ENCODE measurements at places on chromosomes 4 and X.

DNA sequence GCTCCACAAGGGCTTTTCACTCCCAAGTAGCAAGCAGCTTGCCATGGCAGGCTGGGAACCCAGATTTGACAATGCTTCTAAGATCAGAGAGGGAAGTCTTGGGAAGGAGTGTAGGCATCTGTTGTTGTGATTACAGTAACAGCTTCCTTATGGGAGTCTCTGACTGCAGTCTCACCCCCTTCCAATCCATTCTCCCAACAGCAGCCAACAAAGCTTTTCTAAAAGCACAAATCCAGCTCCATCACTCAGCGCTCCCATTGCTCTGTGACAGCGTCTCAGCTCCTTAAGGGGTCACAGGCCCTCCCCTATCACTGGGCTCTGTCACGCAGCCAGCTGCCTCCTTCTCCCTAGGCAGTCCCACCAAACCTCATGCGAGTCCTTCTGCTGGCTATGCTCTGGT is 7.1 kb downstream of the IGFBP7 start:
- DNase-seq: no peak

DNA sequence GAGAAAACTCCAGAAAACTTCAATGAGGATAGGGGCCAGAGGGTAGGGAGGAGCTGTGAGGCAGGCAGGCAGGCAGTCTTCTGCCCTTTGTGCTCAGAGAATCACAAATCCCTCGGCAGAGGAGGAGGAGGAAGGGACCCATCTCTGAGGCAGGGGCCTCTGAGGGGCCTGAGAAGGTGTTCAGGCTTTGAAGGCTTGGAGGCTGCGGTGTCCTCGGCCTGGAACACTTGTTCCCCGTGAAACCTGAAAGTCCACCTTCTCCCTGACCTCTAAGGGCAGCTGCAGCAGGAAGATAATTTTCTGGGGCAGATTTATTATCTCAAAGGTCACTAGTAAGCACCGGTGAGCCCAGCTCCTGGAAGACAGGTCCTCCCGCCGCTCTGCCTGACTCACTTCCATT is 200.3 kb upstream of the BCOR start:
- DNase-seq: no peak

DNA sequence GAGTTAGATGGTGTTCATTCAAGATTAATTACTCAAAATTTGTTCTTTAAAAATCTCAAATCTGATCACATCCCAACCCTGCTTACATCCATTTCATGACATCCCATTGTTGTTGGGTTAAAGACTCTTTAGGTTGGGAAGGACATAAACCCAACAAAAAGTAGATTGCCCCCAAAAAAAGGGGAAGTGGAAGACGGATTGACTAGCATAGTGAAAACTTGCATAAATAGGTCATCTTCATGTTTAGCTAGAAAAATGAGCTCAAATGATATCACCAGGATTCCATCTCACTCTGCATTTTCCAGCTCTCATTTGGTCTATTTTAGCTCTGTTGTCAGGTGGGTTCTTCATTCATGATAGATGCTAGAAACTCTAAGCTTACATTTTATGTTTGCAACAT is 18.5 kb upstream of the TET2 start:
- DNase-seq: no peak

DNA sequence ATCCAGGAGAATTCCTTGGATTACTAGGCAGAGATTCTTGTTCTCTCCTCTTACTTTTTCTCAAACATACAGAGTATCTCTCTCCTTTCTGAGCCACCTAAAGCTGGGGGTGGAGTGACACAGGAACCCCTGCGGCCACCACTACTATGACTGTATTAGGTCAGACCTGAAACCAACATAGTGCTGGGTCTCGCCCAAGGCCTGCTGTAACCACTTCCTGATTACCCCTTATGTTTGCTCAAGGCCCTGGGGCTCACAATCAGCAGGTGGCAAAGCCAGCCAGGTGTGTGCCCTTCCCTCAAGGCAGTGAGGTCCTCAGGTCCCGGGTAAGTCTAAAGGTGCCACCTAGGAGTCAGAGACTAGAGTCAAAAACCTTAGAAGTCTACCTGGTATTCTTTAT is 166.4 kb downstream of the PARM1 start:
- no peak for DNase-seq

- DNase-seq: no peak
Observed at GRCh38 chr4:123631786-123632692, 235.4 kb downstream of the SPRY1 start.

- DNase-seq: no peak
Observed at GRCh38 chr4:153023692-153024394, 87.7 kb downstream of the FHDC1 start.

DNA sequence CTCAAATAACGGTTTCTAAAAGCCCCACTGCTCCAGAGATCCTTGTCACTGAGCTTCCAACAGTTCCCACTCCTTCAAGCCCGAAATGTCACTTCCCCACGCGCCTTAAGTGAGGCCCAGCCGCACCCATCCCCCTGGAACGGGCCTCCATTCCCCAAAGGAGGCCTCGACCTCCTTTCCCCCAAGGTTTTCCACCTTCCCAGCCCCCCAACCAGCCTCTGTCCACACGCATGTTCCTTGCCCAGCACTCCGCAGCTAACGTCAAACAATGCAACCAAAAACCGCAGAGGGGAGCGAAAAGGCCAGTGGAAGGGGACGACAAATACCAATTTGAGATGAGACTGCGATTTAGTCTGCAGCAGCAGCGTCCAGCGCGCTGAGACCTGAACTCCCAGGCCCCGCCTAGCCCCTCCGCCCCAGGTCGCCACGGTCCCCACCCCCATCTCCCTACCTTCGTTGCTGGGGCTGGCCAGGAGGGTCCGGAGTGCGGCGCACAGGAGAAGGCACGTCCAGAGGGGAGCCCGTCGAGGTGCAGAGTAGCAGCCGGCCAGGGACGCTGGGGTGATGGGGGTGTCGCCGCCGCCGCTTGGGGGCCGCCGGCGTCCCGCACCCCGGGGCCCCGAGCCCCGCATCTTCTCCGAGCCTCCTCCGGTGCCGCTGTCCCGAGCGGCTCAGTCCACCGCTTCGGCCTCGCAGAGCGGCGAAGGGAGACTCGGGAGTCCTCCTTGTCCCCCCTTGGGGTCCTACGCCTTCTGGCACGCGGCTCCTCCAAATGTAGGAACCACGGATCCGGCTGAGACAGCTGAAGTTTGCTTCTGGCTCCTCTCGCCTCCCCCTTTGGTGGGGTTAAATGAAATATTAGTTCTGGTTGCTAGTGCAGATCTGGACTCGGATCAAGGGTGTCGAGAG is 924 bp downstream of the EPHA5 start:
- DNase-seq: no peak

GRCh38 chr4:92600638-92601037 is 296.9 kb downstream of the GRID2 start:
- DNase-seq: no peak

- DNase-seq: no peak
Observed at GRCh38 chrX:147838465-147839131, 73.1 kb upstream of the FMR1 start.

GRCh38 chr4:158094413-158095134 is 78.3 kb downstream of the GASK1B start:
- no peak for DNase-seq

DNA sequence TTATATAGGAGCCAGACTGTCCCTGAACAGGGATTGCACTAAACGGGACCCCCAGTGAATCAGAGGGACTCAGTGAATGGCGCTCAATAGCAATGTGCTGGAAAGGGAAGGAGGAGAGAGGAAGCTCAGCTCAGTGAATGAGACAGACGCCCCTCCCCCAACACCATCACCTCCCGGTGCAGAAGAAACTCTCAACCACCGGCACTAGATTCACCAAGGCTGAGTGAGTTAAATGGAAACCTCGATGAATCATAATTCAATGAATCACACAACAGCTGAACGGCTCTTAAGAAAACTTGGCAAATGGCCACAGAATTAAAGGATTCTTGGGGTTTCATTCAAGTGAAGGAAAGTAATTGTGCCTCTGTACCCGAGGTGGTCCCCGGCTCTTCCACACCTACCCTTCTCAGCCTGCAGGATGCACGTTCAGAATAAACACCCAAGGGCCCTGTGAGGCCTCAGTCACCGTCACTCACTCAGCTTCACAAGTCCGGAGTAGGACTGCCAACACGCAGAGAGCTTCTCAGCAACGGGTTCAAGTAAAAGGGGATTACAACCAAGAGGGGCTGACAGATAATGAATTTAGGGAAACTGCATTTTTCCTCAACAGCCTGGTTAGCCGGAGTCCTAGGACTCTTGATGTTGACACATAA is 29.3 kb downstream of the CRMP1 start:
- DNase-seq: no peak

- DNase-seq: no peak
Observed at GRCh38 chr4:81465406-81466340, 6.0 kb downstream of the RASGEF1B start.

GRCh38 chrX:134688839-134689238 is 30.6 kb upstream of the PLAC1 start:
- no peak for DNase-seq

GRCh38 chr4:105120626-105121025 is 26.1 kb upstream of the TET2 start:
- no peak for DNase-seq

DNA sequence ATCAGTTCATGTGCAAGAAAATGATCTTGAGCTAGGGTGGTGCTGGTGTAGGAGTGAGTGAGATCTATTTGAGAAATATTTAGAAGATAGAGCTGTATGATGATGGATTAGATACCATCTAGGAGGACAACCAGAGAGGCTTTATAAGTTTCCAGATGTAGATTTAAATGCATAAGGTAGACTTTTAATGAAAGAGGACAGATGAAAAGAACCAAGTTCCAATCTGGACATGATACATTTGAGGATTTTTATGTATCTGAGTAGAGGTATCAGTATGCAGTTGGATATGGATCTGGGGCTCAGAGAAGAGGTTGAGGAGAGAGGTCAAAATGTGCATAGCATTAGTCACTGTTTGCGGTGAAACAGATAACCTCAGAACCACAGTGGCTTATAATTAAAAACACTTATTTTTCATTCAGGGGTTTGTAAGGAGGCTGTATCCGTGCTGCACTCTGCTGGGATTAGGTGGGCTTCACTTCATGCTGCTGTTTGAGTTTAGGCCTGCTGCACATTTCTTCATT is 348.7 kb downstream of the BMPR1B start:
- DNase-seq: no peak

- DNase-seq: no peak
Observed at GRCh38 chrX:23503835-23504539, 163.3 kb upstream of the PRDX4 start.

DNA sequence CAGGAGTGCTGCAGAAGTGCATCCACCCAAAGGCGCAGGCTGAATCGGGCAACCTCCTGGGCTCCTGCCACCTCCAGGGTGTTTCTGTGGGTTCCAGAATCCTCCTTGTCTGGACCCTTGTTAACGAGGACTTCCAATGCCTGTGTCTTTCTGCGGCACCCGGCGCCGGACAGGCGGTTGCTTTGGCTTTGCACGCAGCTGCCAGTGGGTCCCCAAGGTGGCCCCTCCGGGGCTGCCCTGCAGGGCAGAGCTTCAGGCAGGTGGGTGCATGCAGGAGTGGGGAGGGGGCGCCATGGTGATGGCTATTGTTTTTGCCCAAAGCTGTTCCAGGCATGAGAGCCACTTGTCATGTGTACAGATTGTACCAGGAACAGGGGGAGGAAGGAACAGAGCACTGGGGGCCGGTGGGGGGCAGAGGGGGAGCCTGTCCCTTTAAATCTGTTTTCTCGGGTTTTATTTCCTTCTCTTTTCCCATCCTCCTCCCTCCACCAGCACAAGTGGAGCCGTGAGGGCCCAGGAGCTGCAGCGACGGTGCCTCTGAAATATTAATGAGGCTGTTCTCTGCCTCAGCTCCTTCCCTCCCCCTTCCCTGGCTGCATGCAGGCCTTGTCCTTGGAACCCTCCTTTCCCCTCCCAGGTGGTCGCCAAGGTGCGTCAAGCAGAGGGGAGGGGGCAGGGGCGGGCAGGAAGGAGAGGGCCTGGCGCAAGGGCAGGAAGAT is 13.1 kb downstream of the ATP2B3 start:
- no peak for DNase-seq

DNA sequence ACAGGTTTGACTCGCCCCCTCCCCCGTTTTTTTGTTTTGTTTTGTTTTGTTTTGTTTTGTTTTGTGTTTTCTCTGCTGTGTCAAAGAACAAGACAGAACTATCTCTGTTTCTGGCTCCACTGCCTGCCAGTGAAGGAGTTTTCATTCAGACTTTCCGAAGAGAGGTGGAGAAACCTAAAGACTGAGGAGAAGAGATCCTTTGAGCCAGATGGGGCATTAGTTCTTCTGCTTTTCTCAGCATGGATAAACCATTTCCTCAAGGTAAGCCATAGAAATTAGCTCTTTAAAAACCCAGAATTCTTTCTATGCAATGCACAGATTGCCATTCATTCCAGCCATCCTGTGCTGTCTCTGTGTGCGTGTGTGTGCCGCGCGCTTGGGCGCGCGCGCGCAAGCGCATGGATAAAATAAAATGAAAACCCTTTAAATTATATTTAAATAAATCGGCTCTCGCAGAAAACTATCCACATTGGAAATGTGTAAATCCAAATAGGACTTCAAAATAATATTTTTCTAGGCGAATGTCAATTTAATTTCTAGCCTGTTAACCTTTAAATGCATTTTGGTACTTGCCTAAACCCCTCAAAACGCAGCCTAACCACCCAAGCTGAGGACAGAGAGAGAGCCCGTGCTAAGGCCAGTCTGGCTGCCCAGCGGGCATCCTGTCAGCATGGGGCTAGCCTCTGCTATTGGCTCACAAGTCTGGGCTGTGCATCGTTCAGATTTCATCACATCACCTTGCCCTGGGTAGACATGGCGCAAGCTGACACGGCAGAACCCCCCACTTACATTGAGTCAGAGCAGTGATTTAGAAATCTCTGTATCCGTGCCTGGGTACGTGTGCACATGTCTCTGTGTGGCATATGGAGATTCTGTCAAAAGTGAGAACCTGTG is 113.0 kb upstream of the VAMP7 start:
- DNase-seq: no peak

DNA sequence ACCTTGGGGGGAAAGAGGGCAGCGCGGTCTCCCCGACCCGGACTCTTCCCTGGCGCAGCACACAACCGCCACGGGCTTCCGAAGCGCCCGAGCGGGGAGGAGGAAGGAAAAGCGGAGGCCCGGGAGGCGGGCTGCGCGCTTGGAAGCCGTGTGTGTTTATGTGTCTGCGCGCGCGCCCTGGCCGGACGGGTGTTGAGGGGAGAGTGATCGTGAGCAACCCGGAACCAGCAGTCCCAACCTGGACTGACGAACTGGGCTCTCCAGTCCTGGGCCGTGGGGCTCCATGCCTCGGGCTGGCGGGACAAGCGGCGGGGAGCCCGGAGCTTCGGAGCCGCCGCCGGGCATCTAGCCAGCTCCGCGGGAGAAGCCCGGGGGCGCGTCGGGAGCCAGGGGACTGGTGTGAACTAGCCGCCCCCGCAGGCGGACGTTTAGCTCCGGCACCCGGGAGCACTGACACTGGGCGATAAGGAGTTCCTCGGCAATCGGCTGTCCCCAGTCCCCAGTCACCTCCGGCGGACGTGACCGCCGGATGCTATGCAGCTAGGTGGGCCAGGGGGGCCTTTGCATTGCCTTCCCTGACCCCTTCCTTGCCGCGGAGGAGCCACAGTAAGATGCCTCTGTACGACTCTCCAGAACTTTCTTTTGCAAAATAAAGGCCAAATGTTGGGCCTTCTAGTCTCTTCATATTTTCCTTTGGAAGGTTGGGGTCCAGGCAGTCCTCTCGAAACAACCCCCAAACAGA is 74.8 kb upstream of the BCOR start:
- DNase-seq: peak; percentile 23

Measured in CD4-positive, alpha-beta T cell treated with Interleukin-6 at 100 ng/mL for 8 hours (primary cell).